ENCODE measurements at places on chromosomes 11 and 22.

GRCh38 chr22:43183496-43184277 is 3.2 kb downstream of the TTLL12 start:
- DNase-seq: no peak

DNA sequence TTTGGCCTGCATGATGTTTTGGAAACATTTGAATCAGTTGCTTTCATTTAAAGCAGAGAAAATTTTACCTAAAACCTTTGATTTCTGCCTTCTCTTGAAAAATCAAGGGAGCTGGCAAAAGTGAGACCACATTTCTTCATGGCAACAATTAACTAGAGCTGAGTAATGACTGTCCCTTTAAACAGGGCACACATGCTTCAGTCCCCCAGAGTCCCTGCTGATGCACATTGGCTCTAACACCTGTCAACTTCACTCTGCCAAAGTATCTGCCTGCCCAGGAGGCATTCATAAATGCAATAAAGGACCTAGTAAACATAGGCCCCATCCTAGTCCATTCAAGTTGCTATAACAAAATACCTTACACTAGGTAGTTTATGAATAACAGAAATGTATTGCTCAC is 87.1 kb upstream of the LDLRAD3 start:
- no peak for DNase-seq

- DNase-seq: peak; percentile 85
These were observed 55.1 kb downstream of the PACSIN2 start for GRCh38 chr22:42959576-42960509.

DNA sequence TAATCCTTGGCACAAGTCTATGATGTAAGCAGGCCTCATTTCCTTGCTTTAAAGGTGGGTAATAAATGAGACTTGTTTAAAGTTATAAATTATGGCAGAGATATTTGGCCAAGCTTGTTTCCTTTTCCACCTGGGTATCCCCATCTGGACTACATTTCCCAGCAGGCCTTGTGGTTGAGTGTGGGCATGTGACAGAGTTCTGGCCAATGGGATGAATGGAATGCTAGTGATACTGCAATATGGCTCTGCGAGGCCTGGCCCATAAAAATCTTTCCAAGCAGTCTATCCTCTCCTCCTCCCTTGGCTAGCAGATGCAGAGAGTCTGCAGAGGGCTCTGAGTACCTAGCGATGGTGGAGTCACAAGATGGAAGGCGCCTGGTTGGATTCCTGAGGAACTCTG is 102.5 kb downstream of the TIMP3 start:
- peak; percentile 58 for DNase-seq

GRCh38 chr11:8928205-8928604 is 4.5 kb downstream of the C11orf16 start:
- no peak for DNase-seq

DNA sequence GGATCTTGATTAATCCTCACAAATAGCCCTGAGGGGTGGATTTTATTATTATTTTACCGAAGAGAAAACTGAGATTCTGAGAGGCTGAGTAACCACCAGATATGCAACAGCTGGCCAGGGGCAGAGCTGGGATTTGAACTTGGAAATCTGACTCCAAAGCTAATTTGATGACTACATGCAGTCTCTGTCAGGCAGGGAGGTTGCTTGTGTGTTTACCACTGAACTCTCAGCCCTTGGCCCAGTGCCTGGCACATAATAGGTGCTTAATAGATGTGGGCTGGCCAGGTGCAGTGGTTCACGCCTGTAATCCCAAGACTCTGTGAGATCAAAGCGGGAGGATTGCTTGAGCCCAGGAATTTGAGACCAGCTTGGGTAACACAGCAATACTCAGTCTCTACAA is 121.7 kb upstream of the CRYBB3 start:
- DNase-seq: no peak

DNA sequence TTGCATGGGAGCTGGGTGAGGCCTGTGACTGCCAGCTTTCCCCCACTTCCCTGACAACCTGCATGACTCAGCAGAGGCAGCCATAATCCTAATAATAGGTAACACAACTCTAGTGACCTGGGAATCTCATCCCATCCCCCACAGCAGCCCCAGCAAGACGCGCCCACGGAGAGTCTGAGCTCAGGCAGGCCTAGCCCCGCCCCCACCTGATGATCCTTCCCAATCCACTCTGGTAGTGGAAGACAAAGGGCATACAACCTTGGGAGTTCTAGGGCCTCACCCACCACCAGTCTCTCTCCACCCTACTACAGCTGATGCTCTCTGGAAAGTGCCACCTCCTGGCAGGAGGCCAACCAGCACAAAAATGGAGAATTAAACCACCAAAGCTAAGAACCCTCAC is 60.3 kb downstream of the CWF19L2 start:
- no peak for DNase-seq

DNA sequence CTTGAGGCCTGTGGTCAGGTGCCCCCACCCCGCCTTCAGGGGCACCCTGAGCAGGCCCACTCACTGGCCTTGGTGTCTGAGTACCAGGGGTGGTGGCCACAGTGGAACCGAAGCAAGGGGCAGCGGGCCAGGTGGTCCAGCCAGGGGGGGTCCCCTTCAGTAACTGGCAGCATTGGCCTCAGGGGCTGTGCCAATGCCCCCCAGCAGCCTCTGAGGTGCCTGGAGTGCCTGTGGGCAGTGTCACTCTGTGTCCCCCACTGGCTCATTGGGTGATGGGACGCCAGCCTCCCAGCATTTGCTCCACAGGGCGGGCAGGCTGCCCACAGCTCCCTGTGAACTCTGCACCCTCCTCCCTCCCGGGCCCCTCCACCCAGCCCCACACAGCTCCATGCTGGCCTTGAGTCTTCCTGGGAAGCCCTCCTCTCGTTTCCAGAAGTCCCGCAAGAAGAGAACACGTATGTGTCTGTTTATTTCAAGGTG is 29.5 kb upstream of the CARS1 start:
- no peak for DNase-seq
